Myocyte (in vitro differentiated cells): ENCODE measurements at places on chromosomes 5 and 9. TPM values are rescaled to one million over a fixed set of nuclear protein-coding genes. Genes with fewer than 3 reads are reported as not detected.

The BARHL1 gene
- not detected in 2 replicates for total RNA-seq

DNA sequence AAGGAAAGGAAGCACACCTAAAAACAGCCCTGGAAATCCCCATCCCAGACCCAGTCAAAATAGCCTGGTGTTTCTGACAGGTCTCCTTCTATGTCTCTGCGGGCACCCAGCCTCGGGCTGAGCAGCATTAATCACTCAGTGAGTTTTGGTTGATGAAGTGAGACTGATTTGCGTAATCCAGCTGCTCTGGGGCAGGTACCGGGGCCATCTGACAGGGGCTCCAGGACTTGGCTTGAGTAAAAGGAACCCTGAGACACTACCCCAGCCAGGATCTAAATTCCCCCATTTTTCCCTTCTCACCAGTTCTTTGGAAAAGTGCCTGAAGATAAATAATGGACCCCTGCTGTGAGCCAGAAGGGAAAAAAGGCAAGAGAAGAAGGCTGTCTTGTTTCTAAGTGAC, 596 bp downstream of the SLC28A3 start:
- DNase-seq = no peak

The CAAP1 gene
- total RNA-seq = 25.5 and 30.1 TPM in 2 replicates

The CERCAM gene
- 43.6 and 52.0 TPM in 2 replicates for total RNA-seq

- DNase-seq = no peak
These were observed 592.9 kb downstream of the SEMA5A start for GRCh38 chr5:8953016-8953415.

DNA sequence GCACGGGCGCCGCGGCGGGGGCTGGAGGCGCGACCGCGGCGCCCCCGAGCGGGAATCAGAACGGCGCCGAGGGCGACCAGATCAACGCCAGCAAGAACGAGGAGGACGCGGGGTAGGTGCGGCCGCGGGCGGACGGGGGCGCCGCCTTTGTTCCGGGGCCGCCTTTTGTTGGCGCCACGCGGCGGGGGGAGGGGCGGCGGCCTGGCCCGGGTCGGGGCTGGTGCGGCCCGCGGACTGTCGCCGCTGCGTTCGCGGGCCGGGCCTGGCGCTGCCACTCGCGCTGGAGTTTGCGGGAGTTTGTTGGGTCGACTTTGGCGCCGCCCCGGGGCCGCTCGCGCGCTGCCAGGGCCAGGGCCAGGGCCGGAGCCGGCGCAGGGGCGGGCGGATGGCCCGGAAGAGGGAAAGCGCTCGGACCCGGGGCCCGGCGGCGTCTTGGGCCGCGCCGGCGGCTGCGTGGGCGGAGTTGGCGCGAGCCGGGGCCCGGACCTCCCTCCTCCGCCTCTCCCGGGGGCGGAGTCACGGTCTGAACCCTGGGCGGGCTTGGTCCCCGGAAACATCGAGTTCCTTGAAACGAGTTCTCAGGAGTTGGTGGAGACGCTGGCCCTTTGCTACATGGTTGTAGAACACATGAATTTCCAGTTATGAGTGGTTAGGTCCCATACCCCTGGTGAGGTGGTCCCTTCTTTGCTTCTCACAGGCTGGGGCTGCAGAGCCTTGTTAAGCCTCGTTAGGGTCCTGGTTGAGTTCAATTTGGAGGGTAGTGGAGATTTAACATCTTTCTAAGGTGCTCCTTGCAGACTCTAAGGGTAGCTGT, 809 bp downstream of the HNRNPAB start:
- peak; percentile 80 for DNase-seq
